Stimulated activated CD8-positive, alpha-beta memory T cell treated with anti-CD3 and anti-CD28 coated beads, Interleukin-2, amount 100 ng/mL, for 1 hour (primary cell): ENCODE measurements at places on chromosomes 1 and 21.

DNA sequence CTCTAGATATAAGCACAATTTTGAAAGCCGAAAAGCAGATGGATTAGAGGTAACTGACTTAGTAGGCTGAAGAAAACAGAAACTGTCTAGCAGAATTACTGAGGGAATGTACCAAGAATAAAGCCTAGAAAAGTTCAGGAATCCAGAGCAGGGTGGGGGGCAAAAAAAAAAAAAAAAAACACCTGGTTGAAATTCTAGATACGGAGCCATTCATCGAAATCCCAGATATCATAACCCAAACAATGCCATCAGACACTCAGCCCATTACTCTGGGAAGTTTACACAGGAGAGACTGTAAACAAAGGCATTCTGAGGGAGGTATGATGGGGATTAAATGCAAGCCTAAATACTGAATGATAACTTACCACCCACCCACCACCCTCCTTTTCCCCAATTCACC is 45.6 kb downstream of the ENAH start:
- DNase-seq: no peak

GRCh38 chr21:41894922-41895557 is 15.9 kb upstream of the PRDM15 start:
- DNase-seq: no peak

GRCh38 chr1:86195281-86195680 is 38.7 kb upstream of the COL24A1 start:
- DNase-seq: no peak

DNA sequence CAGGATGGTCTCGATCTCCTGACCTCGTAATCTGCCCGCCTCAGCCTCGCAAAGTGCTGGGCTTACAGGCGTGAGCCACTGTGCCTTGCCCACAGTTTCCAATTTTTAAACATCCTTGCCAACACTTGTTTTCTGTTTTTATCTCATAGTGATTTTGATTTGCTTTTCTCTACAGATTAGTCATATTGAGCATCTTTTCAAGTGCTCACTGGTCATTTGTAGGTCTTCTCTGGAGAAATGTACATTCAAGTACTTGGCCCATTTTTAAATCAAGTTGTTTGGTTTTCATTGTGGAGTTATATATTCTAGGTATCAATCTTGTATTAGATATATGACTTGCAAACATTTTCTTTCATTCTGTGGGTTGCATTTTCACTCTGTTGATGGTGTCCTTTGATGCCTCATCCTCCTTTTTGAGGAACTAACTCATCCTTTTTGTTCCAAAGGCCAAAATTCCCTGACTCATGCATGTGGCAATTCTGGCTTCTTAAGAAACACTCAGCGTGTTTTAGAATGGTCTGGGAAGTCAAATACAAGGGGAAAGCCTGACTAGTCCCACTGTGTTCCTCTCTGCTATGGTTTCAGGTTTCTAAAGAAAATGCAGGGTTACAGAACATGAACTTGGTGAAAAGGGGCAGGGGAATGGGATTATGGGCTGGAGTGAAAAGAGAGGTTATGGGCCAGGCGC is 37.3 kb downstream of the PTAFR start:
- DNase-seq: no peak

GRCh38 chr1:11286735-11287410 is 13.9 kb downstream of the UBIAD1 start:
- no peak for DNase-seq

GRCh38 chr1:1620433-1621139 is 5.3 kb downstream of the MIB2 start:
- no peak for DNase-seq

DNA sequence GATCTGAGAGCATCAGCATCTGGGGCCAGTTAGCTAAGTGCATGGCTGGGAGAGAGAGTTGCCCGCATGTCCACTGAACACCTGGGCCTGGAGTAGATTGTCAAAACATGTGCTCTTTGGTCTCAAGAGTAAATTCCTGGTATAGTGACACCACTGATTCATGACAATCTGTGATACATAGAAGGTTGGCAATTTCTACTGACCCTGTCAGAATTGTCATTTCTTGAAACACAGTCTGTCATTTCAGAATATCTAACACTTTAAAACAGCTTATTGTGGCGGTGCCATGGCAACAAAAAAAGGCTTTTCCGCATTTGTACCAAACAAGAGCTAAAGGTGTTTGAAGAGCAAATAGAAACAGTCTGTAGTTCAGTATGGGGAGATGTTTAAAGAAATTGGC is 186.4 kb upstream of the FAM78B start:
- no peak for DNase-seq

- no peak for DNase-seq
These were observed 1.5 kb downstream of the PGBD5 start for GRCh38 chr1:230424391-230425251.

DNA sequence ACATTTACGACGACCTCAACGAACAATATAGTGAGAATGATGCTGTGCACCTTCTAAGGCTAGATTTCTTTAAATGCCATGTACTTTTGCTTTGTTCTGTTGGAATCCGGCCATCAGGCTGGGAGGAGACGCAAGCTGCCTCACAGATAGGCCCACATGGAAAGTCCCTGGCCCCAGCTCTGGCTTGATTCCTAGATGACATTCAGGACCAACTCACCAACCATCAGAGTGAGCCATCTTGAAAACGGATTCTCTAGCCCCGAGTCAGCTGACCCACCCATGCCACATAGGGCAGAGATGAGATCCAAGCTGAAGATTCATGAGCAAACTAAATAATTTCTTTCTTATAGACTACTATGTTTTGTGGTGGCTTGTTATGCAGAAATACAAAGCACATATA is 164.4 kb downstream of the ZNF281 start:
- DNase-seq: no peak

DNA sequence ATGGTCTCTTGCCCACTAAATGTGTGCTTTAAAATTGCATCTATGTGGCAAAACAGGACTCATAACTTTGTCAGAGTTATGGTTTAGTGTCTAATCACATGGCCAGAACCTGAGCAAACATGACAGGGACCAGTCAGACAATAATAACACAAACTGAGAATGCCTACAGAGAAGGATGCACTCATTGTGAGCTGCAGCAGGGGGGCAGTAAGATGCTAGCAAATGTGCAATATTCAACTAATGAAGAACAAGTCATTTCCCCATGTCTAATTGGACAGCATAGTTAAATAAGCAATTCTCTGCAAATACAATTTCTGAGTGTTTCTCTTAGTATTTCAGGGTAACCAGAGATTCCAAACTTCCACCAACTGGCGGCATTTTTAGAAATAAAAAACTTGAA is 30.8 kb downstream of the SPAG17 start:
- DNase-seq: no peak

- DNase-seq: no peak
These were observed 27.2 kb upstream of the FAM3B start for GRCh38 chr21:41289431-41289830.

DNA sequence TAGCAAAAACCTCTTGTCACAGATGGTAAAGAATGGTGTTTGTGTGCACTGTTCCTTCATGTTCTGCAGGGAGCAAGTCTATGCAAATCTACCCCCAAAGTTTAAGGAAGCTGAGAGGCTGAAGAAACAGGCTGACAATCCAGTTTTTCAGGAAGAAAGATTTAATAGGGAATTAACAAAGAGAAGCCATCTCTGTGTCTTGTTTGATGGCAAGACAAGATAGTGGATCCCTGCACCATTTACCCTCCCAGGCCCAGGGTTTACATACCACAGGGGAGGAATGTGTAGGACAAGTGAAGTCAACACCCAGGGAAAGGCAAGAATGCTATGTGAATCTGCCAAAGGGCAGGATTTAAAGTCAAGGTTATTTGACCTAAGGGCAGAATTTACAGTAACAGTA is 48.1 kb upstream of the FNBP1L start:
- DNase-seq: no peak

DNA sequence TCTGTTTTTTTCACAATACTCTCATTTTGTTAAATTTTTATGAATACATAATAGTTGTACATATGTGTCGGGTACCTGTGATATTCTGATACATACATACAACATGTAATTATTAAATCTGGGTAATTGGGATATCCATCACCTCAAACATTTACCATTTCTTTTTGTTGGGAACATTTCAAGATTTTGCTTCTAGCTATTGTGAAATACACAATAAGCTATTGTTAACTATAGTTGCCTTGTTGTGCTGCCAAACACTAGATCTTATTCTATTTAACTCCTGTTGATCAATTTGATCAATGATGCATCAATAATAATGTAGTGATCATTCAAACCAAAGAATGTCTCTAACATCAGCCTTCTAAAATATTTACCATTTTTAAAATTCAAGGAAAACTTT is 234.6 kb upstream of the NR5A2 start:
- DNase-seq: no peak

DNA sequence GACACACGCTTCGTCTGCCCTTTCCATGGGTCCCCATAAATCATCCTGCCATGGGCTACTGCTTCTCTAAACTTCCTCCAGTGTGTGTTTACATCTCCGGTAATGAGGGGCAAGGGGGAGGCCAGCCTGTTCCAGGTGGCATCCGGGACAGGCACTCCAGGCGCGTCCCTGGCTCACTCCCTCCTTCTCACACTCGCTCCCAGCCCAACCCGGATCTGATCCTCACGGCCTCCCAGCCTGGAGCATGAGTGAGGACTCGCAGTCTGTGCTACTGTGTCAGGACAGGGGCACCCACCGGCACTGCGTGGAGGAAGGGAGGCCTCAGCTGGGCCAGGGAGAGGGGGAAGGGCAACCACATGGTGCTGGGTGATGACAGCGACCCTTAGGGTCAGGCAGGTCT is 225.4 kb downstream of the TRABD2B start:
- DNase-seq: no peak

DNA sequence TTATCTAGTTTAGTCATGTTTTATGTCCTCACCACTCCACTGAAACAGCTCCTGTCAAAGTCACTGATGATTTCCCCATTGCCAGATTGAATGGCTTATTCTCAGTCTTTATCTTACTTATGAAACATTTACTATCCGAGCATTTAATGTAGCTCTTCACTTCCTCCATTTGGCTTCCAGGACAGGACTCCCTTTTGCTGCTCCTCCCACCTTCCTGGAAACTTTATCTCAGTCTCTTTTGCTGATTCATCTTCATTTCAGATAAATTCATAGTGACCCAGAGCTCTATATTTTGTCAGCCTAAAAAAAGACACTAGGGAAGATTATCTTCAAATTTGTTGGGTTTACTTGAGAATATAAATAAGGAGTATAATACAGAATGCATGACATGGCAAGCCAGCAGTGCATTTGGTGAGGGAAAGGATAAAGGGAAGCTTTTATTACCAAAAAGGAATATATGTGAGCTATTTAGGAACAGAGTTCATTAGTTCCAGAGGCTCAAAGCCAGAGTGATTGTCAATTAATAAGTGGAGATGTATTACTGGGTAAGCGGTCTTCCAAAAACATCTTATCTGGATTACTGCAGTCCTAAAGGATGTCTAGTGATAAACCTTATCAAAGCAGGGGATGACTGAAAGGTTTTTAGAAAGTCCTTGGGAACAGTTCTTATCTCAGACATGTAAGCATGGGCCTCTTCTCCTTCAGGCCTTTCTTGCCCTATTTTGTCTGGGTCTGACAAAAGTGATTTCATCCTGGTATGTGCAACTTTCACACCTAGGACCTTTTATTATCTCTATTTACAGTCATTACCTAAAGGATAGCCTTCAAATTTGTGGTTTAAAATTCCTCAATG is 25.6 kb downstream of the IL23R start:
- DNase-seq: no peak

- no peak for DNase-seq
These were observed 14.1 kb downstream of the TTC39A start for GRCh38 chr1:51316113-51316845.

DNA sequence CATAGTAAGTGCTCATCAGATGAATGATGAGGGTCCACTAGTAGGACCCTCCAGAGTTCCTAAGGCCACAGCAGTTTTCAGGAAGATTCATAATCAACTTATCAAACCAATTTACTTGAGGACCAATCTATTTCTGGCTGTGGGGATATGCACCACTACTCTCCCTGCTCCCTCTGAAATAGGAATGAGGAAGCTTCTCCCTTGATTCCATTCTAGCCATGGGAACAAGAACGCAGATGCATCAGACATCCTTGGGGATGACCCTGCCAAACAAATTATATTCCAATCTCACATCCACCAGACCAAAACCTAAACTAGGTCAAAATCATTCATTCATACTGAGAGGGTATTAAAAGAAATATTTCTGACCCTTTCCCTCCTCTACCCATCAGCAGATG is 31.5 kb downstream of the JAK1 start:
- DNase-seq: no peak

GRCh38 chr1:232628335-232629249 is 1.3 kb downstream of the SIPA1L2 start:
- DNase-seq: no peak
